Endodermal cell (in vitro differentiated cells): ENCODE measurements at places on chromosomes 13 and 19. TPM values are rescaled to one million over a fixed set of nuclear protein-coding genes. Genes with fewer than 3 reads are reported as not detected.
A peak's percentile ranks its signal among the peaks of the same experiment; 100 is the strongest.

The GRIN2D gene
- 1.2 and 1.4 TPM in 2 replicates for total RNA-seq

The ACER1 gene
- total RNA-seq, result not detected in 2 replicates

GRCh38 chr13:79675931-79676660 is 195.1 kb downstream of the NDFIP2 start:
- H3K27me3 ChIP-seq, result no peaks in the 10 kb centered on the region
- H3K4me1 ChIP-seq, result no peaks in the 10 kb centered on the region
- no peak overlapping the region for H3K4me3 ChIP-seq
- H3K36me3 ChIP-seq, result no peaks in the 10 kb centered on the region
- no peak overlapping the region for H3K27ac ChIP-seq
- DNase-seq, result no peak

The ARRDC2 gene
- total RNA-seq, result 6.8 to 37.8 TPM (median 9.0 TPM) in 3 replicates

The CEACAM21 gene
- total RNA-seq, result 0.16 and 0.51 TPM in 2 replicates

The KIRREL2 gene
- 2.3 and 3.3 TPM in 2 replicates for total RNA-seq

The ZNF534 gene
- total RNA-seq, result 0.43 and 0.62 TPM in 2 replicates

- no peak overlapping the region for H3K27ac ChIP-seq
- peak overlapping the region; percentile 65 for H3K4me3 ChIP-seq
- H3K36me3 ChIP-seq, result peaks cover 79% of the 10 kb centered on the region
Observed at GRCh38 chr19:9161427-9161826, 17.4 kb upstream of the OR7D2 start.

- no peak for DNase-seq
- no peaks in the 10 kb centered on the region for H3K36me3 ChIP-seq
- H3K27me3 ChIP-seq, result peaks cover 36% of the 10 kb centered on the region
- no peak overlapping the region for H3K4me3 ChIP-seq
Observed at GRCh38 chr13:106276876-106277275, 258.6 kb downstream of the EFNB2 start.

GRCh38 chr19:52590728-52591127 is 20.6 kb downstream of the ZNF701 start:
- DNase-seq, result peak; percentile 67
- H3K36me3 ChIP-seq, result peaks cover 49% of the 10 kb centered on the region
- no peak overlapping the region for H3K4me3 ChIP-seq
- no peaks in the 10 kb centered on the region for H3K27me3 ChIP-seq

DNA sequence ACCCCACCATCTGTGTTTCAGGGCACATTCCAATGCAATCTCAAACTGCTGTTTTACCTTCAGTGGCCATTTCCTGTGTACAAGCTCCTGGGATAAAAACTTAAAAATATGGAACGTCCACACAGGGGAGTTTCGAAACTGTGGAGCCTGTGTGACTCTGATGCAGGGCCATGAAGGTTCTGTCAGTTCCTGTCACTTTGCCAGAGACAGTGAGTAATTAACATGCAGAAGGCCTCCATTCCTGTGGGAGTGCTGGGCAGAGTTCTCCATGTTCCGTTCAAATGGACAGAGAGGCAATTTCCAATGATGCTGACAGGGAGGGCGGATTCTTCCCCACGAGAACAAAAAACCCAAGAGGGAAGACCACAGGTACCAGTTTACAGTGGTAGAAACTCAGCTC is 24.4 kb downstream of the WDR88 start:
- H3K4me1 ChIP-seq, result no peaks in the 10 kb centered on the region
- no peak overlapping the region for H3K4me3 ChIP-seq
- no peaks in the 10 kb centered on the region for H3K27me3 ChIP-seq
- no peak overlapping the region for H3K27ac ChIP-seq
- no peaks in the 10 kb centered on the region for H3K36me3 ChIP-seq

GRCh38 chr19:12754465-12755196 is 3.0 kb downstream of the BEST2 start:
- no peaks in the 10 kb centered on the region for H3K4me1 ChIP-seq
- no peak overlapping the region for H3K27ac ChIP-seq
- no peak for DNase-seq
- no peak overlapping the region for H3K4me3 ChIP-seq
- H3K36me3 ChIP-seq, result no peaks in the 10 kb centered on the region

DNA sequence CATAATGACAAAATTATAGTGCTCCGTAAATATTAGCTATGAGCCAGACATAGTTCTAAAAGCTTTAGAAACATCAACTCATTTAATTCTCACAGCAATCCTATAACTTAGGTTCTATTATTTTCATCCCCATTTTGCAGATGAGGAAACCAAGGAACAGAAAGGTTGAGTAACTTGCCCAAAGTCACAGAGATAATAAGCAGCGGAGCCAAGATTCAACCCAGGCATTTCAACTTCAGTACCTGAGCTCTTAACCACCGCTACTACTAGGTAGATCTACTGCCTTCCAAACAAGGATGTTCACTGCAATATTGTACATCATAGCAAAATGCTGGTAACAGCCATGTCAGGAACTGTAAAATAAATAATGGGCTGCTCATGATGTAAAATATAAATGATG is 39.9 kb downstream of the ELF1 start:
- no peak for DNase-seq
- H3K4me1 ChIP-seq, result no peaks in the 10 kb centered on the region
- H3K36me3 ChIP-seq, result peaks cover 4% of the 10 kb centered on the region
- H3K27ac ChIP-seq, result no peak overlapping the region
- no peak overlapping the region for H3K4me3 ChIP-seq

GRCh38 chr13:95349267-95349666 is 48.0 kb upstream of the ABCC4 start:
- H3K36me3 ChIP-seq, result no peaks in the 10 kb centered on the region
- no peak for DNase-seq
- no peak overlapping the region for H3K27ac ChIP-seq
- H3K4me1 ChIP-seq, result peaks cover 12% of the 10 kb centered on the region

The NCAN gene
- 0.77 to 1.2 TPM (median 0.84 TPM) in 3 replicates for total RNA-seq

The ELSPBP1 gene
- total RNA-seq, result not detected in 3 replicates

DNA sequence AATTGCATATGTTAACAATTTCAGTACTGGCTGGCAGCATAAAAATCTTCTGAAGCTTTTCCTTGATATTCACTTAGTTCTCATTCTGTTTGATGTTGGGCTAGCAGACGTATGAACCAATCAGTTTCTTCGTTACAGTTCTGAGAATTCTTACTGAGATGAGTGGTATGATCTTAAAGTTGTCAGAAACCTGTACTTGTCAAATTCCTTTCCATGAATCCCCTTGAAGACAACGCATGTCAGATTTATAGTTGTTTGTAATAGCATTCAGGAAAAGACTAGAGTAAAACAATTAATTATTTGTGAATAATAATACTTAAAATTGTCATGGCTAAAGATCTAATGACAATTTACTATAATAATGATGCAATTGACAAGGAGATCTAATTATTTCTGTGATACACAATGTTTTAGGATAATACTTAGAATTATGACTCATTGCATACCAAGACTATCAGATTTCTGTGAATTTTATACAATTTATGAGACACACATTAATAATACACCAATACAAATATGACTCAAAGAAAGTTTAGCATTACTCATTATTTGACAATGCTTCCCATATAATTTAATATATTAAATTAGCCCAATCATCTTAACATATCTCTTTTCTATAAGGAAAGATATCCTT is 447.2 kb downstream of the RFC3 start:
- DNase-seq, result no peak
- H3K4me3 ChIP-seq, result no peak overlapping the region
- no peaks in the 10 kb centered on the region for H3K36me3 ChIP-seq
- H3K27me3 ChIP-seq, result no peaks in the 10 kb centered on the region
- H3K4me1 ChIP-seq, result no peaks in the 10 kb centered on the region

DNA sequence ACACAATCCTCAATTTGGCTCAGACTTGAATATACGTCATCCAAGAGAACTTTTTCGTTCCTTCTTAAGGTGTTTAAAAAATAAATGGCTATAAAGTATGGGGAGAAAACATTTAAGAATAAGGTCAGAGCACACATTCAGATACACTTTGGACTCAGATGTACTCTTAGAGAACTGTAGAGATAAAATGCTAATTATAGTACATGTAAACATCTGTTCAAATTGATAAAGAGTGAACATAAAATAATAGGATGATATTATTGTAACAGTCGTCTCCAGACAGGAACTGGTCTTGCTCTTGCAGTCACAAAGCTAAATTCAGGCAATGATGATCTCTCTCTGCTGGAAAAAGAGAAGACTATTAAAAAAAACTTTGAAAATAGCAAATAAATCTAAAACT is 91.4 kb downstream of the RBM26 start:
- H3K4me3 ChIP-seq, result no peak overlapping the region
- no peaks in the 10 kb centered on the region for H3K4me1 ChIP-seq
- H3K27me3 ChIP-seq, result no peaks in the 10 kb centered on the region
- no peak overlapping the region for H3K27ac ChIP-seq

DNA sequence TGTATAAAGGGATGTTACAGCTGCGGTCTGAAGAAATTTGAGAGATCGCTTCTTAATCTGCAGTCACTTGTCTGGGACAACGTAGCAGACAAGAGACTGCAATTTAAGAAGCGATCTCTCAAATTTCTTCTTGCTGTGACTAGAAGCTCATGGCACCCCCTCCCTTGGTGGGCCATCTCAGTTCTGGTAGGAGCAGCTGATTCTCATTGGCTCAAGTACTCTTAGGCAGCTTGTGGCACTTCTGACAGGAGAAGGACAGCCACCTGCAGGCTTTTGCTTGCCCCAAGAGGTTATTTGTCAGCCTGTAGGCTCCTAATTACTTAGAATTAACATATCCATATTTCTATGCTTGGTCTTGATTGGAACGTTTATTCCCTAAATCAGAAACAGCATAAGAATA is 503.0 kb downstream of the DCT start:
- H3K4me3 ChIP-seq, result no peak overlapping the region
- H3K27ac ChIP-seq, result no peak overlapping the region
- no peaks in the 10 kb centered on the region for H3K36me3 ChIP-seq

GRCh38 chr13:27396252-27396846 is 28.1 kb upstream of the GTF3A start:
- no peak overlapping the region for H3K4me3 ChIP-seq
- no peaks in the 10 kb centered on the region for H3K36me3 ChIP-seq
- no peak overlapping the region for H3K27ac ChIP-seq
- H3K4me1 ChIP-seq, result no peaks in the 10 kb centered on the region

The NANOS2 gene
- 0.21 TPM in 1 of 3 replicates, not detected in the others for total RNA-seq

The CYP2A6 gene
- total RNA-seq, result not detected in 2 replicates

The PDX1 gene
- not detected in 2 replicates for total RNA-seq

DNA sequence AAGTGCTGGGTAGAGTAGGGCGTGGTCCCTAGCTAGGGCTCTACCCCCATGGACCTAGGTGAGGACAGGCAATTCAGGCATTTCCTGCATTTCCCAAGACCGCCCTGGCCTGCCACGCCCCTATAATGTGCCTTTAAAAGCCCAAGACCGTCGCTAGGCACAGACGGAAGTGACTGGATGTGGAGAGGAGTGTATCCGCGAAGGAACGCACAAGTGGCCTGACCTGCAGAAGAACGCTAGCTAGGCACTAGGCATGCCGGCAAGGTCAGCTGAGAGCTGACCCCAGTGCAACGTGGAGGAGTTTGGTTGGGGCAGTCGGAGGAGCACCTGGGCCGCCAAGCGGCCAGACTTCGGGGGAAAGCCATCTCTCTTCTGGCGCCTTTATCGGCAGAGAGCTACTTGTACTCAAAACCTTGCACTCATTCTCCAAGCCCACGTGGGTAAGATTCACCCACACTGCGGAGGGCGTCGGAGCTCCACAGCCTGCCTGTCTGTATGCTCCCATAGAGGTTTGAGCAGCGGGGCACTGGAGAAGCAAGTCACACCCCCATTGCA is 370.0 kb downstream of the FGF9 start:
- no peaks in the 10 kb centered on the region for H3K36me3 ChIP-seq
- H3K27me3 ChIP-seq, result no peaks in the 10 kb centered on the region
- H3K27ac ChIP-seq, result no peak overlapping the region
- no peak overlapping the region for H3K4me3 ChIP-seq
- H3K4me1 ChIP-seq, result no peaks in the 10 kb centered on the region
- peak; percentile 93 for DNase-seq

The CLEC4M gene
- total RNA-seq, result not detected in 3 replicates

GRCh38 chr19:45814851-45815480 is at the start of gene RSPH6A:
Gene RSPH6A, minus strand, starts transcription at chr19:45815308. Its CDS starts 132 bp downstream, at chr19:45815176.
- H3K27me3 ChIP-seq, result no peaks in the 10 kb centered on the region
- H3K4me3 ChIP-seq, result peak within 1 kb of the TSS; percentile 84
- H3K4me1 ChIP-seq, result peaks cover 15% of the 10 kb centered on the region
- peaks cover 5% of the 10 kb centered on the region for H3K36me3 ChIP-seq
- H3K27ac ChIP-seq, result peak within 1 kb of the TSS; percentile 78

GRCh38 chr19:46495786-46496099 is at the start of gene PNMA8B:
Gene PNMA8B, minus strand, starts transcription at chr19:46495867. Its CDS starts 402 bp downstream, at chr19:46495465.
- DNase-seq, result peak; percentile 97
- H3K27me3 ChIP-seq, result peaks cover 38% of the 10 kb centered on the region
- peak within 1 kb of the TSS; percentile 73 for H3K4me3 ChIP-seq
- no peaks in the 10 kb centered on the region for H3K4me1 ChIP-seq
- H3K36me3 ChIP-seq, result no peaks in the 10 kb centered on the region

GRCh38 chr19:51460164-51460992 is 2.1 kb upstream of the SIGLEC8 start:
- peak; percentile 66 for DNase-seq
- peaks cover 28% of the 10 kb centered on the region for H3K27me3 ChIP-seq
- no peak overlapping the region for H3K27ac ChIP-seq
- no peaks in the 10 kb centered on the region for H3K36me3 ChIP-seq
- no peaks in the 10 kb centered on the region for H3K4me1 ChIP-seq
- H3K4me3 ChIP-seq, result peak overlapping the region; percentile 68

The IGFL2 gene
- 0.84 TPM in 1 of 3 replicates, not detected in the others for total RNA-seq

DNA sequence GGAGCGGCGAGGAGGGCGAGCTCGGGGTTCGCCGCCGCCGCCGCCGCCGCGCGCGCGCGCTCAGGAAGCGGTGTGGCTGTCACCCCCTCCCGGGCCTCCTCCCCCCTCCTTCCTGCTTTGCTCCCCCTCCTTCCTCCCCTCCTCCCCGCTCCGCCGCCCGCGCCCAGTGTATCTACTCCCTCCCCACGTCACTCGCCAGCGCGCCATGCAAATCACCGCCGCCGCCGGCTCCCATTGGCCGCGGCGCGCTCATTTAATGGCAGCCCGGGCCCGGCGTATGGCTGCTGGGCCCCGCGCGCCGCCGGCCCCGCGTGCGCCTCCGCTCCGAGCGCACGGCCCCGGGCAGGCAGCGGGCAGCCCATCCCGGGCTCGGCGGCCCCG is 335 bp upstream of the SOX1 start:
- H3K36me3 ChIP-seq, result no peaks in the 10 kb centered on the region
- peak overlapping the region; percentile 3 for H3K27ac ChIP-seq
- H3K4me1 ChIP-seq, result no peaks in the 10 kb centered on the region
- peaks cover 93% of the 10 kb centered on the region for H3K27me3 ChIP-seq

- no peaks in the 10 kb centered on the region for H3K27me3 ChIP-seq
- no peaks in the 10 kb centered on the region for H3K36me3 ChIP-seq
Observed at GRCh38 chr19:14916848-14917247, 24.4 kb upstream of the OR7C2 start.

DNA sequence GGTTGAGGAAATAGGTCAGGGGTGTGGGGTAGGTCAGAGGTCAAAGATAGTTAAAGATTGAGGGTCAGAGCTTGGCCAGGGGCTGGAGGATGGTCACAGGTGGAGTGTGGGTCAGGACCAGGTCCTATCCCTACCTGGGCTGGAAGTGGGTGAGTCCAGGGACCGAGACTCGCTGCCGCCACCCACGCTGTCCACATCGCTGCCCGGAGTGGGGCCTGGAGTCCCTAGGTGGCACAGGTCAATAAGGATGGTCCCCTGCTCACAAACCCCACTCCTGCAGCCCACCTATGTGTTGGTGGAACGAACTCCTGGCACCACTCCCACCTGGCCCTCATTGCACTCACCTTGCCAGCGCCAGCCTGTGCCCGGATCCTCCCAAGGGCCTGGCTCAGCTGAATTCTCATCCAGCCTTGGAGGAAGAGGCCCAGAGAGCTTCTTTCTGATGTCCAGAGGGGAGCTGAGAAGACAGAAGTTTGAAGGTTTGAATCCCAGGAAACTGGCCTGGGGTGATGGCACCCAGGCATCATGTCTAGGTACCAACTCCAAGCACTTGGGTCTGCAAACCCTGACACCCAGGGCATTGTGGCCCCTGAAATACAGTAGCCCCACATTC is 6.8 kb downstream of the GMIP start:
- peaks cover 30% of the 10 kb centered on the region for H3K36me3 ChIP-seq
- no peak overlapping the region for H3K27ac ChIP-seq
- no peaks in the 10 kb centered on the region for H3K4me1 ChIP-seq
- DNase-seq, result no peak
- H3K27me3 ChIP-seq, result no peaks in the 10 kb centered on the region
- H3K4me3 ChIP-seq, result no peak overlapping the region
